ENCODE measurements at places on chromosomes 13 and 19. TPM values are rescaled to one million over a fixed set of nuclear protein-coding genes. Genes with fewer than 3 reads are reported as not detected.

Gene ZSCAN5C
- total RNA-seq = not detected

Gene OR7C1
- total RNA-seq = not detected

Gene RPL36
- total RNA-seq = 578 TPM

Gene IFNL1
- total RNA-seq = not detected

Gene RNF225
- total RNA-seq = not detected

Gene ZNF584
- total RNA-seq = 10.7 TPM

Gene LILRA6
- total RNA-seq = not detected

Gene JSRP1
- total RNA-seq = 0.42 TPM

Gene KIR2DL4
- total RNA-seq = not detected

Gene CCDC8
- total RNA-seq = 53.2 TPM

Gene NTN5
- 1.1 TPM for total RNA-seq

Gene LILRA2
- not detected for total RNA-seq

Gene ZBTB32
- not detected for total RNA-seq

Gene VSTM1
- not detected for total RNA-seq

Gene GGN
- 0.80 TPM for total RNA-seq

Gene C19orf73
- 1.6 TPM for total RNA-seq

Gene LRRC25
- total RNA-seq = not detected

Gene ZNF28
- total RNA-seq = 13.9 TPM

Gene VSTM2B
- not detected for total RNA-seq

Gene PCDH9
- 10.1 TPM for total RNA-seq

Gene ZFR2
- not detected for total RNA-seq

Gene SLC25A41
- 0.20 TPM for total RNA-seq

Gene KIR2DL1
- total RNA-seq = not detected

Gene LILRB5
- total RNA-seq = not detected

Gene ADGRL1
- total RNA-seq = 32.2 TPM

Gene ZFP36
- 30.2 TPM for total RNA-seq

Gene ZSWIM9
- 5.6 TPM for total RNA-seq

Gene ZNF208
- not detected for total RNA-seq

Gene SLC8A2
- total RNA-seq = 0.31 TPM

Gene BST2
- total RNA-seq = not detected

Gene RUBCNL
- total RNA-seq = 3.5 TPM

Gene ZNF497
- 0.65 TPM for total RNA-seq

Gene CCDC70
- not detected for total RNA-seq

Gene GNA15
- not detected for total RNA-seq

Gene OR7D2
- total RNA-seq = 0.33 TPM

Gene TTC9B
- total RNA-seq = not detected

Gene MEDAG
- 21.0 TPM for total RNA-seq

Gene PTGIR
- 2.4 TPM for total RNA-seq

Gene ZNF792
- total RNA-seq = 4.1 TPM

Gene FAM216B
- total RNA-seq = not detected

Gene VMAC
- total RNA-seq = 5.6 TPM

Gene PPM1N
- total RNA-seq = not detected

Gene UBE2L5
- total RNA-seq = not detected

Gene CFAP97D2
- not detected for total RNA-seq

Gene RPS15
- total RNA-seq = 614 TPM

Gene ADPRHL1
- 8.8 TPM for total RNA-seq

Gene MIR17HG
- 2.4 TPM for total RNA-seq

Gene NLRP4
- total RNA-seq = not detected

Gene ETV2
- total RNA-seq = 1.6 TPM

Gene C1QTNF9
- total RNA-seq = not detected

Gene SMIM44
- total RNA-seq = not detected

Gene TUBA3C
- not detected for total RNA-seq

Gene GZMM
- total RNA-seq = not detected

Gene GAPDHS
- not detected for total RNA-seq

Gene GPR180
- 11.7 TPM for total RNA-seq

Gene GIPR
- total RNA-seq = 1.3 TPM

Gene IGFL1
- total RNA-seq = 2.9 TPM

Gene PSG7
- not detected for total RNA-seq

Gene SYCN
- total RNA-seq = not detected

Data from chondrocyte (in vitro differentiated cells).